ENCODE measurements at places on chromosomes 3 and 15.

DNA sequence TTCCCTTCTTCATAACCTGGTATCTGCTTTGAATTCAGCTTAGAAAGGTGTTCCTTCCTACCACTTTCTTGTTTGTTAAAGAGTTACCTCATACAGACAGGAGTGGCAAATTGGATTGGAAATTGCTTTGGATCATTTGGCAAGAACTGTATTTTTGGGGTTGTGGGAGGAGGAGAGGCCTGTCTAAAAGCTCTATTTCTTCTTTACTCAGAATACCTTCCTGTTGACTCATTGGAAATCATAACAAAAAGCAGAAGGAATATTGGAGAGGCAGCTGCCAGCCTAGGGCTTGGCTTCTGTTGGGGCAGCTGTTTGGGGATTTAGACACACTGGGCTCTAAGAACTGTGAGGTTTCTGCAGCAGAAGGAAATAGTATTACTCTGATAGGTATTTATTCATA is 14.2 kb downstream of the IQGAP1 start:
- DNase-seq, result peak; percentile 64

GRCh38 chr3:10974746-10975375 is 17.7 kb upstream of the SLC6A1 start:
- no peak for DNase-seq

- no peak for DNase-seq
Measured at GRCh38 chr15:101498717-101499480, 9.4 kb upstream of the PCSK6 start.

DNA sequence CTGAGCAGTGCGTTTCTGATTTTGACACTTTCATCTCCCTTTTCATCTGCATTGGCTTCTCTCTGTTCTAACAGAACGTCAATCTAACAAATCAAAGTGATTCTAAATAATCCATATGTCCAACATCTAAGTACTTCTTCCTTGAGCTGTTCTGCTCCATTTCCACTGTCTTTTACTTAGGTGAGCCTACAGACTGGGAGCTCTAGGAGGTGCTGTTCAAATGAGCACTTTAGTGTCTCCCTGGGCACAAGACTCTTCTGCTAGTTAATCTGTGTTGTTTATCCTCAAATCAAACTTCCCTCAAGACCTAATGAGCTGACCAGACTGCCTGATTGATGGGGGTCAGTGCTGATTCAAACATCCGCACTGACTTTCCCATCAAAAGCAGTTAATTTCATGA is 408.1 kb downstream of the WDR72 start:
- DNase-seq, result no peak

GRCh38 chr3:79005084-79005483 is 762.7 kb downstream of the ROBO1 start:
- DNase-seq, result peak; percentile 57

DNA sequence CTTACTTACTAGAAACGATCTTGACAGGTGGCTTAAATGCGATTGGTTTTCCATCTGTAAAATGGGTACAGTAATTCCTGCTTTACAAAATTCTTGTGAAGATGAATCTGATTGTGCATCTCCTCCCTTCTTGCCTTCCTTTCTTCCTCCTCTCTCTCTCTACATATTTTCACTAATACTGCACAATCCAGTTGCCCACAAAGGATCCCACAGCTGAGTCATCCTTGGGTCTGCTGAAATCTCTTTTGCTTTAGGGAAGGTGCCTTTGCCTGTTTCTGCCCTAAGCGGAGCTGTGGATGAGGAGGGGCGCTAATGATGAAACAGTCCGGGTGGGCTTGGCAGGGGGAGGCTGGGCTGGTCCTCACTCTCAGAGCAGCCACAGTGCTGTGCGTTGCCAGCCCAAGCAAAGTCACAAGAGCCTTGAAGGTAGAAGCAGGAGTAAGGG is 46.1 kb downstream of the AMOTL2 start:
- peak; percentile 87 for DNase-seq

- no peak for DNase-seq
Measured at GRCh38 chr15:87597346-87598052, 659.0 kb downstream of the NTRK3 start.

DNA sequence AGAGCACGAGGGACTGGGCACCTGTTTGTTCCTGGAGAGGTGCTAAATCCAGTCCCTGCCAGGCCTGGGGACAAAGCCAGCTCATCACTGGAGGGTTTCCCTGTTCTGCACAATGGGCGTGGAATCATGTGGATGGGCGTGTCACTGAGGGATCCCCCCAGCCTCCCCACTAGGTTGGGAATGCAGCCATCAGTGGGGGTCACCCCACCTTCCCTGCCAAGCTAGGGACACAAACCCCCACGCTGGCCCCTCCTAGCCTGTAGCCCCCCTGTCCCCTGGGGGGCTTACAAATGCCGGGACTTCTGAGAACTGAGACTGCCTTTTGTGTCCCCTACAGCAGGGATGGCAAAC is 61.9 kb downstream of the NSMCE3 start:
- DNase-seq, result no peak

DNA sequence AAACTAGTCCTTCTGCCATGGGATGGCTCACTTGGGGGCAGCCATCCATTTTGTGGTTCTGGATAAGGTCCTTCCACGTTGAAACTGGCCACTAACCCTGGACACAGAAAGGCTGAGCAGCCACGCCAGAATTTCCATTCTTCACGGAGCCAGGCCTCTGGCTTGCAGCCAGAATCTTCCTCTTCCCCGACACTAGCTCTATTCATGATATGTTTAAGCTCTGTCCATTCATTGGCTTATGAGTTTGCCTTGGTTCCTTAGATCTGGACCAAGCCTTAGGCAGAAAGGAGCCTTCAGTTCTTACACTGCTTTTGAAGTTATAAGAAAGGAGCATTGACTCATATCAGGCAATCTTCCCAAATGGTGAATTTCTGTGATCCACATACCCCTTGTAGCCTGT is 288.4 kb upstream of the GOLGA6L4 start:
- DNase-seq, result no peak

DNA sequence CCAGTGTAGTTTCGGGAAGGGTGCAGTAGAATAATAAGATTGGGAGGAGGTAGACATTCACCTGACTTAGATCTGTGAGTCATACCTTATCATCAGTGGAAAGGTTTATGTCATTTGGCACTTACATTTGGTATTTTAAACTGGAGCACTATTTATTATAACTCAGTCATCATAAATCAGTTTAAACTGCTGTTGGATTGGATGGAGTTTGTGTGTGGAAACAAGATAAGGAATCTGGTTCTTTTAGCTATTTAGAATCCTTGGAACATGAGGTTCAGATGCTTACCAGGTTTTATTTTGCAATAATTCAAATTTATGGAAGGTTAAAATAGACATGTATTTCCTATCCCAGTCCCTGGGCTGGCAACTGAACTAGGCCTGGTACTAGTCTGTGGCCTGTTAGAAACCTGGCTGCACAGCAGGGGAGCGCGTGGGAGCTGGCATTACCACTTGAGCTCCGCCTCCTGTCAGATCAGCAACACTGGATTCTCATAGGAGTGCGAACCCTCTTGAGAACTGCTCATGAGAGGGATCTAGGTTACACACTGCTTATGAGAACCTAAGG is 34.5 kb downstream of the ZFAND6 start:
- DNase-seq, result no peak

GRCh38 chr3:38548154-38548931 is 52.2 kb downstream of the EXOG start:
- DNase-seq, result no peak

GRCh38 chr3:62875558-62876002 is 364 bp upstream of the CADPS start:
- DNase-seq, result no peak

GRCh38 chr3:116824208-116824607 is 114.6 kb downstream of the TUSC7 start:
- DNase-seq, result no peak

- no peak for DNase-seq
Measured at GRCh38 chr3:189368384-189368783, 196.6 kb downstream of the TPRG1 start.

DNA sequence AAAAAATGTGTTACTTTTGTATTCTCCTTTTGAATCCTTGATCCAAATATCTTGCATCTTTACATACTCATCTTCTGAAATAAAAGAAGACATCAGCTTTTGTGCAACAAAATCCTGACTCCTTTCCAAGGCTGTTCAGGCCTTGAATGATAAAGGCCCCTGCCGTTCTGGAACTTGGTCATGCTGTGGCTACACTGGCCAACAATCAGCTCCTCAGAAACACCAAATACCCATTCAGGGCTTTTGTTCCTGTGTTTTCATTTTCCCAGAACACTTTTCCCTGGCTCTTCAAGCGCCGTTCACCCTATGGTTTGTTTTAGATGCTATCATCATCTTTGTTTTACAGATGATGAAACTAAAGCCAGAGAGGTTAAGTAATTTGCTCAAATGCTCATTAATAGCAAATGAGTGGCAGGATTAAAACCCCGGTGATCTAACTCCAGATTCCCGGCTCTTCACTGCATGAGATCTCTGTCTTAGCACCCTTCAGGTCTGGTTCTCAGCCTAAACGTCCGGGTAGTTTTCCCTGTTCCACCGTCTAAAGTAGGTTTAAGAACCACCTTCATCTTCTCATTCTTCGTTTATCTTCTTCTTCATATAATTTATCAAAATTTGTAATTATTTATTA is 58.3 kb downstream of the EPHA3 start:
- no peak for DNase-seq

DNA sequence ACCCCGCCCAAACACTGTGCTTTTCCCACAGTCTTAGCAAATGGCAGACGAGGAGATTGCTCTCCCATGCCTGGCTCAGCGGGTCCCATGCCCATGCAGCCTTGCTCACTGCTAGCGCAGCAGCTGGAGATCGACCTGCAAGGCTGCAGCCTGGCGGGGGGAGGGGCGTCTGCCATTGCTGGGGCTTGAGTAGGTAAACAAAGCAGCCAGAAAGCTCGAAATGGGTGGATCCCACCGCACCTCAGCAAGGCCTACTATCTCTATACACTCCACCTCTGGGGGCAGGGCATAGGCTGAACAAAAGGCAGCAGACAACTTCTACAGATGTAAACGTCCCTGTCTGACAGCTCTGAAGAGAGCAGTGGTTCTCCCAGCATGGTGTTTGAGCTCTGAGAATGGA is 27.2 kb upstream of the WDR5B start:
- DNase-seq, result no peak

DNA sequence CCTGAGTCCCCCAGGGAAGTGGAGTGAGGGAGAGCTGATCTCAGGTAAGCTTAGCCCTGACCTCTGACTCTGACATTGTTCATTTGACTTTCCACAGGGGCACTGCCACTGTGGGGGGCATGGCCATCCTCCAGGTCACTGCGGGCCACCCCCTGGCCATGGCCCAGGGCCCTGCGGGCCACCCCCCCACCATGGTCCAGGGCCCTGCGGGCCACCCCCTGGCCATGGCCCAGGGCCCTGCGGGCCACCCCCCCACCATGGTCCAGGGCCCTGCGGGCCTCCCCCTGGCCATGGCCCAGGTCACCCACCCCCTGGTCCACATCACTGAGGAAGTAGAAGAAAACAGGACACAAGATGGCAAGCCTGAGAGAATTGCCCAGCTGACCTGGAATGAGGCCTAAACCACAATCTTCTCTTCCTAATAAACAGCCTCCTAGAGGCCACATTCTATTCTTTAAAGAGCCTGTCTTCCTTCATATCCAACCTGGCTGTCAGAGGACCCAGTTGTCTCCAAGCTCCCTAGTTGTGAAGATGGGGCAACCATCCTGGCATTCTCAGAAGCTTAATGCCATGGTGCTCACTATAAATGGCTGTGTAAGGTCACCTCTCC is 1.9 kb upstream of the DISP2 start:
- DNase-seq, result no peak

GRCh38 chr3:53999725-54000124 is 108.1 kb upstream of the SELENOK start:
- no peak for DNase-seq

- no peak for DNase-seq
Measured at GRCh38 chr15:91853511-91853947, at the start of gene SLCO3A1. Gene SLCO3A1 (plus strand): TSS chr15:91853708.

DNA sequence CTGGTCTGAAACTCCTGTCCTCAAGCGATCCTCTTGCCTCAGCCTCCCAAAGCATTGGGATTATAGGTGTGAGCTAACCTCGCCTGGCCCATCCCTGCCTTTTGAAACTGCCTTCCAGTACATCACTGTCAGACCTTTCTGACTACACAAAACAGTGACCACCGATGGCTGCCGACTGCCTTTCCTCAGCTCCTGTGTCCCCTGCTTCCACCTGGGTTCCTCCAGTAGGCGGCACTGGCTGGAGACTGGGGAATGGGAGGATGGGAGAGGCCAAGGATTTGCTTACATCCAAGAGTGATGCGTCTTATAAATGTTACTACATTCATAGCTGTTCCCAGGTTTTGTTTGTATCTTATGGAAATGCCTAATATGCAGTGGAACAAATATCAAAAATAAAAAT is 242.8 kb downstream of the BBX start:
- no peak for DNase-seq

DNA sequence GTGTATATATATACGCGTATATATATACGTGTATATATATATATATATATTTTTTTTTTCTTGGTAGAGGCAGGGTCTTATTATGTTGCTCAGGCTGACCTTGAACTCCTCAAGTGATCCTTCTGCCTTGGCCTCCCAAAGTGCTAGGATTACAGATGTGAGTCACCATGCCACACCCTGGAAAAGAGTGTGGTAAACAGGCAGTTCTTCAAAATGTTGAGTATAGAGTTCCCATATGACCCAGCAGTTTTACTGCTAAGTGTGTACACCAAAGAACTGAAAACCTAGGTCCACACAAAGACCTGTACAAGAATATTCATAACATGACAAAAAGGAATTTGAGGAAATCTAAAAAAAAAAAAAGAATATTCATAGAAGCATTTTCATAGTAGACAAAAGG is 71.8 kb upstream of the GCNT3 start:
- no peak for DNase-seq

DNA sequence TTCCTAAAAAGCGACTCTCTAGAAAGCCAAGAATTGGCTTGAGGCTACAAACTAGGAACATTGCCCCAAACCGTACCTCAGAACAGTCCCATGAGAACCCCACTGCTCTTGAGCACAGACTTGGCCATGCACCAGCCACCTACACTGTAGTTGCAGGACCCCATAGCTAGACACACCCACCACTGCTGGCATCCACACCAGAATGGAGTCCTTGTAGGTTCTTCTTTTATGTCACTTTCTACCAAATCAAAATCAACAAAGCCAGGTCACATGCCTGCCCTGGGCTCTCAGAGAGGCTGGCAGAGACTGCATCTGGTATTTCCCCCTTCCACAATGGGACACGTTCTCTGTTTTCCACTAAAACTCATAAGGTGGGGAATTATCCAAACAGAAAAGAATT is 290.5 kb downstream of the SHOX2 start:
- no peak for DNase-seq

- DNase-seq, result no peak
Measured at GRCh38 chr3:141425523-141426233, 57.4 kb downstream of the ZBTB38 start.

DNA sequence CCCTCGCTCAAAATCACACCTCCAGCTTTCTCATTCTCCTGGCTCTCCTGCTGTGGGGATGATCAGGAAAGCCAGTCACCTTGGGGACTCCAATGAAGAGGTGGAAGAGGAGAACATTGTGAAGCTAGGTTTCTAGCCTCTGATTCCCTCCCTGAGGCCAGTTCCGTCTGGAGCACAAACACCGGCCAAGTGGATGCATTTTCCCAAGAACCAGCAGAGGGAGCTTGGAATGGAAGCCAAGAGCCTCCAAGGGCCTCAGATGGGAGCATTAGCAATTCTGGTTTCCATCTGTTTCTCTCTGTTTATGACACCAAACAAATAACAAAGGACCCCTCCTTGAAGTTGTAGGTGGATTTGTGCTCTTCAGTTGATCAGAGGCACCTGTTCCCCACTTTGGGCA is 40.6 kb upstream of the NMNAT3 start:
- peak; percentile 65 for DNase-seq

- DNase-seq, result no peak
Measured at GRCh38 chr3:107913701-107914100, 177.1 kb downstream of the CD47 start.

GRCh38 chr3:8767667-8768363 is 1.6 kb downstream of the OXTR start:
- DNase-seq, result no peak

All from brain microvascular endothelial cell (primary cell).